ENCODE measurements at places on chromosomes 4 and X.

GRCh38 chrX:53438174-53438831, 4.1 kb upstream of the HSD17B10 start:
- no peak for DNase-seq

GRCh38 chr4:47406408-47406807, 57.1 kb downstream of the COMMD8 start:
- DNase-seq, result no peak

- no peak for DNase-seq
These were observed 27.2 kb downstream of the TNIP2 start for GRCh38 chr4:2728806-2729532.

DNA sequence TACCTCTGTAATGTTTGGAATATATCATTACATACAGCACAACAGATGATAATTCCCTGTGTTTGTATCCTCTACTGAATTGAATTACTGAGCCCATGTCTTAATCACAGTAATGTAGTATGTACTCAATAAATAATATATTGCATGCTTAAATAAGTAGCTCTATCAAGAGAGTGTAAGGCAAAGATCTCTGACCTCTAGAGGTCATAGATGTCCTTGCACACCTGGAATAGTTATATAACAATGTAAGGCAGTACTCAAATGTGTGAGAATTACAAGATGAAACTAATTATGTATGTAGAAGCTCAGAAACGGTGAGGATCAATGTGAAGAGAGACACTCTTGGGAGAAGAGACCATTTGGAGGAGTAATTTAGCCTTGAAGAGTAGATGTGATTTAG, 14.3 kb upstream of the GCNA start:
- no peak for DNase-seq

DNA sequence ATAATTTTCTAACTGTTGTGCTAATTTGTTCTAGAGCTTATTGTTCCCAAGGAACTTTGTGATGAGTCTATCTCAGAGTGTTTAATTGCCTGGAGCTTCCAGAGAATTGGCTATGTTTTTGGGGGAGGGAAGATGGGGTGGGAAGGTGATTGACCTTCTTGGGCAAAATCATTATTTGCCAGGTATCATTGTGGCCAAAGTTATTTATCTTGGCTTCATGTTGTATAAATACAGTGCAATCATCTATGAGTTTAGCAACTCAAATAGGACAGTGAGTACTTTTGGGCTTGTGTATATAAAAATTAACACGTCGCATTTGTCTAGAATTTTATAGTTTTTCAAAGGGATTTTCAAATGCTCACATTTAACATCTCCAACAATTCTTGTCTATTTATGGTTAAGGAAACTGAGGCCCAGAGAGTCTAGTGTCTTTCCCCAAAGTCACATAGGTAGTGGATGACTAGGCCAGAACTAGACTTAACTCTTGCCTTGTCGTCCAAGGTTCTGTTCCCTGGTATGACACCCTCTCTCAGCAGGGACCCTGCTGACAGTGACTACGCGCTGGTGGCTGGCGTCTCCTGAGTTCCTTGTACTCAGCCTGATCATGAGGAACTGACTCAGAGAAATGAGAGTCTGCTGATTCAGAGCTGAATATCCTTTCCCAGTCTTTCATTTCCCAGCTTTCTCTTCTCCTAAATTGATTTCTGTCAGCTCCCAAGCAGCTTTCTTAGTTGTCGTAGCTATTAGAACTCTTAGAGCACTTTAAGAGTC, 27.7 kb downstream of the FNIP2 start:
- DNase-seq, result no peak

GRCh38 chr4:11424856-11425255, 3.8 kb downstream of the HS3ST1 start:
- DNase-seq, result no peak

DNA sequence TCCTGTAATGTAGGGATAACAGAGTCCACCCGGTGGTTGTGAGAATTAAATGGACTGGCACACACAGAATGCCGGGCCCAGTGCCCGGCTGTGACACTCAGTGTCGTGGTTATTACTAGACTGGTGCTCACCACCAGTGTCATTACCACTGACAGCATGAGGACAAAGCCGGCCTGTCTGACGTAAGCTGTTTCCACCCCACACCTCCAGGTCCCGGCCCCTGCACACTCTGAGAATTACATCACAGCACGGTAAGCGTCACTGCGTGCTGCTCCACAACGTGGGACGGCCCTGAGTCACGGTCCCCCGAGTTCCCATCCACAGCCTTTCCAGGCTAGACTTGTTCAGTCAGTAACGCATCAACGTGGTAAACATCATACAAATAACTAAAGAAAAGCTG, 22.9 kb downstream of the FAT1 start:
- peak; percentile 46 for DNase-seq

DNA sequence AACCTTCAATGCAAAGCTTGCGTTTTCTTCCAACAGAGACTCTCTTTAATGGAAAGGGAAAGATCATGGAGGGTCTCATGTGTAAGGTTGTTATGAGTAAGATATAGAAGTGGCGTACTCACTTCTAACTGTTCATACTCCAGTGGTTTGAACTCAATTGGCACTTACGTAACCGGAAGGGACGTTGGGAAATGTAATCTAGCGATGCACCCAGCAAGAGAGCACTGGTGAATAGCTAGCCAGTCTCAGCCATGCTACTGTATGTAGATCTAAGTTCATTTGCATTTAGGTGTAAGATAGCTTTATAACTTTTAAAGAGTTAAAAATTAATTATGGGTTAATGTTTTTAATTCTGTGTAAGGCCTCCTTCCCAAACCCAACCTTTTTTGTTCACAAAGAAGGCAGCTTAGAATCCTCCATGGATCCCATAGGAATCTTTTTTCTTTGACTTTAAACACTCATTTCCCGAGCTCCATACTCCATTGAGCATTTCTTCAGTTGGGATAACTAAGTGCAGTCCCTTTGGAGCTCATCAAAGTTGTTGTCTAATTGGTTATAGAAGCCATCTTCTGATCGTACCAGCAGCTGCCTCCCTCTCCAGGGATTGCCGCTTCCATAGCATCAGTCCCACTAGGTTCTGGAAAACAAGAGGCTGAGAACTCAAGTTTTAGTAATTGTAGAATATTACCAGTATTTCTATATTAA, 191.1 kb downstream of the RAPGEF2 start:
- DNase-seq, result no peak

GRCh38 chr4:8589336-8589735, 3.2 kb upstream of the CPZ start:
- peak; percentile 12 for DNase-seq

DNA sequence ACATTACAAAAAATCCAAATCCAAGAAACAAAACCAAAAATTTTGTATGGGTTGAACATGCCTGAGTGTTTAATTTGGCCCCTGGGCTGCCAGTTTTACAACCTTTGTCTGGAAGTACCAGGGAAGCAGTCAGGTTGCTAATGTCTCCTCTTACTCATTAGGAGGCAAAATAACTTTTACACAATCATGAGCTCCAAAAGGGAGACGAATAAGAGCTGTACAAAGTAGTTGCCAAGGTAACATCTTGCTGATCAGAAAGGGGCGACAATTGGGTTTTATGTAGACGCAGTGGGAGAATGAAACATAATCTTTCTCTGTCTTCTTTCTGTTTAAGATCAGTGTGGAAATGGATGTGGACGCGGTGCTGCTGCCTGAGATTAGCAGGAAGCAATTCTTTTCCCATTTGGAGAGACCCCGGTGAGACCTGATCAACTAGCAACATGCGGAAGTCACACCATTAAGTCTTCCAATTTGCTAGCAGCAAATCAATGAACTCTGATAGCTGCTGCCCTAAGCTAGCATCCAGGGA, 90.7 kb upstream of the IGFBP7 start:
- DNase-seq, result no peak

DNA sequence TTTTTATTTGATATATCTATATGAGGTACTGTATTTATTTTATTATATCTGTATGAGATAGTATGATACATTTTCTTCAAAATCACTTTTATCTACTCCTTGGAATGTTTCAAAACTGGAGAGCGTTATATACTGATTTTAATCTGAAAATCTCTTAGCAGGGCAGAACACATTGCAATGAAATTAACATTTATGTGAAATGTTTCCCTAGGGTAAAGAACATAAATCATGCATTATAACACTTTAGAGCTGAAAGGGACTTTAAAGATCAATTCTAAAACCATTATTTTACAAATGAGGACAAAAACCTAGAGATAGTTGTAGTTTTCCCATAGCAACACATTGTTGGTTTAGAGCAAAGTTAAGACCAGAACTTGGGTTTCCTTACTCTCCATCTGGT, 153.7 kb downstream of the ATOH1 start:
- DNase-seq, result no peak

DNA sequence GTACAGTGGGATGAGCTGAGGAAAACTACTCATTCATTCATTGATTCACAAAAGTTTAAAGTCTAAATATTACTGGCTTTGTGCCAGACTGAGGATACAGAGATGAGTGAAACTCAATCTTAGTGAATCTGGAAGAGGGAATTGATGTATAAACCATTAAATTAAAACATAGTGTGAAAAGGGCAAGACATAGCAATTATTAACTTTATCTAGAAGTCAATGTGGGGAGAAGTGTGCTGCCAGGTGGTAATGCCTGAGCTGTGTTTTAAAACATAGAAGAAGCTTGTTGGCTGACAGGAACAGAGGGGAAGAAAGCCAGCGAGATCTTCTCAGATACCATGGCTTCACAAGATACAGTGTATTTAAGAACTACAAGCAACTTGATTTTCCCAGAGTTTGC, 153.4 kb downstream of the BMPR1B start:
- no peak for DNase-seq

GRCh38 chr4:156545003-156545785, 426.4 kb downstream of the PDGFC start:
- no peak for DNase-seq

- no peak for DNase-seq
These were observed 1070.4 kb upstream of the ADGRL3 start for GRCh38 chr4:60129740-60130139.

DNA sequence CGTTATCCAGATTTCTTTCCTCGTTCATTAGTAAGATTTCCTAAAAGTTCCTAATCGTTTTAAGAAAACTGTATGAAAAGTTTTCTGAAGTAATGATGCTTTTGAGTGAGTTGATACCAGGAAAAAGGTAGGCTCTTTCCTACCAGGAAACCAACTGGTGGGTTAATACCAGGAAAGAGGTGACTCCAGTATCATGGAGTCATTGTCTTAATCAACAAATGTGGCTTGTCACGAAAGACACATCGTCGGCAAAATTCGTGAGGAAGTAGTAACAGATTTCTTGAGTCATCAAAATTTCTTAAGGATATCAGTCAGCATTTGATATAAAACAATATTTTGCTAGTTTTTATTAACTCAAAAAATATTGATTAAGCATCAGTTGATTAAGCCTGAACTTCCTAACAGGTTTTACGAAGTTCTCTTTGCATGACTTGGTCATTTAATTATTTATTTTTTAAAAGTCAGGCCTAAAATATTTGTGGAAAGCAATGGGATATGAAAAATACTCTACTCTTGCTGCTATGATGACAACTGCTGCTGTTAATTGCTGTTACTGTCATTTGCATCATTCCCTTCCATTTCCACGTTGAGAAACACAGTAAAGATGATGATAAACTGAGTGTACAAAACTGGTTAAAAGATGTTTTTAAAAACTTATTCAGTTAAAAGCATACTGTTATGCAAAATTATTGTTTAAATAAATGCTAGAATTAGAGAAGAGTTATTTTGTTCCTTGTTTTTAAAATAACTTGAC, 3.2 kb upstream of the PPBP start:
- DNase-seq, result no peak

GRCh38 chr4:125734504-125734903, 419.7 kb downstream of the FAT4 start:
- DNase-seq, result no peak

DNA sequence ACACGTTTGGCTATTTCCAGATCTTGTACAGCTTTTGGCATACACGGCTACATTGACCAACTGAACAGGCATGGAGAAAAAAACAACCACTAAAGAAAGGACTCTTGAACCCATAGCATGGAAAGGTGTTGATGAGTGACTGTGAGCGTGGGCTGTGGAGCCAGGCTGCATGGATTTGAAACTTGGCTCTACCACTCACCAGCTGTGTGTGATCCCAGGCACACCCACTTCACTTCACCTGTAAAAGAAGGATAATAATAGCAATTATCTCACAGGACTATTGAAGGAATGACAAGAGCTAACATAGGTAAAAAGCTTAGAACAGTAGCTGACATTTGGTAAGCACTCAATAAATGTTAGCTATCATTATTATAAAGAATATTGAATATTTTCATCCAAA, 301.7 kb upstream of the CPEB2 start:
- DNase-seq, result no peak

DNA sequence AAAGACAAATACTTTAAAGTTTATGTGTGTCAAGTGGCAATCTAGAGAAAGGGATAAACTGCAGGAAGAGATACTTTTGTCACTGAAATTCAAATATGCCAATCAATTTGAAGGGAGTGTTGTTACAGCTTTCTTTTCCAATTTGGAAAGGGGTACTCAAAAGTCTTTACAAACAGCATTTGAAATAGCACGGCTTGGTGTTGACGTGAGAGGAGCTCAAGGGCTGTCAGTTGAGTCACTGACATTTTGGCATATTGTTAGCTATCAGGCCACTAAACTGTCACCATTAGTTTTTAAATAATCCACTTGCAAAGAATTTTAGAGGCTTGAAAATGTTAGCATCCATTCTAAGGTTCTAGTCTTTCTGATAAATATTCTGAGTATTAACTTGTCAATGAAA, 698.4 kb downstream of the IL1RAPL1 start:
- no peak for DNase-seq

Data from femur (tissue), 1 donor.